Fibroblast of skin of right quadriceps (primary cell): ENCODE measurements at places on chromosomes 5 and 9.

- DNase-seq: no peak
Observed at GRCh38 chr5:111146053-111146452, 53.9 kb downstream of the WDR36 start.

DNA sequence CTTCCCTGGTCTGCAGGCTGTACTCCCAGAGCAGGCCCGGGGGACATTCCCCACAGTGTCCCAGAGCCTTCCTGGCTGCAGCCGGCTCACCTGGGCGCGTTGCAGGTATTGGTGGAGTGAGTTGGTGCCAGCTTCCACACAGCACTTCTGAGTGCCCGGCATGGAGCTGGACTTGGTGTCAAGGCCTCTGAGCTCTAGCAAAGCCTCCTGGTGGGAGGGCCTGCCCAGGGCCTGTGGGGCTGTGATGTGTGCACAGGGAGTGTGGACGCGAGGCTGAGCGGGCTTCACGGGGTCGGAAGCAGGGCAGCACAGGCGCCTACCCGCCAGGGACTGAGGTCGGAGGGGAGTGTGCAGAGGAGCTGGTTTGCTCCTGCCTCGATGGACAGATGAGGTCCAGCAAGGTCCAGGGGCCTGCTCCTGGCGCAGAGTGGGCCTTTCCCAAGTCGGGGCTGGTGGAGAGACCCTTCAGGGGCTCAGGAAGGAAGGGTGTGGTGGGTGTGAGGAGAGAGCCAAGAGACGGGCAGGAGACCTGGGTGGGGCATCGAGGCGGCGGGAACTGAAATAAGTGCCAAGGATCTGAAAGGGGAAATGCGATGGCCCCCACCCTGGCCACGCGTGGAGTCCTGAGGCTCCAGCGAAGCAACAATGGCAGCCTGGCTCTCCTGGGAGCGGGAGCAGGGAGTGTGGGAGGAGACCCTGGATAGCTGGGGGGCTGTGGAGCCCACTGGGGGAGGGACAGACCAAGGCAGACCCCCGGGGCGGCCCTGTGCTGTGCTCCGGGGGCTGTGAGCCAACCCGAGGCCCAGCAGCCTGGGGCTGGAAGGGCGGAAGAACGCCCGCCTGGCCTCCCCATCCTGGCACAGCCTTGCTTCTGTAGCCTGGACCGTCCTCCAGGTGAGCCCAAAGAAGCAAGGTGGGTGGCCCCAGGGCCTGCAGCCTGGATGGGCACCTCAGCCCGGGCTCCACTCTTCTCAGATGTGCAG is 78.4 kb downstream of the RXRA start:
- DNase-seq: no peak

GRCh38 chr9:130938652-130939404 is at the start of gene FIBCD1:
FIBCD1 (minus strand) TSS chr9:130939247; CDS start chr9:130938607, 640 bp downstream.
- DNase-seq: peak; percentile 23

- DNase-seq: no peak
Observed at GRCh38 chr9:71442937-71443336, 321.5 kb upstream of the TRPM3 start.

DNA sequence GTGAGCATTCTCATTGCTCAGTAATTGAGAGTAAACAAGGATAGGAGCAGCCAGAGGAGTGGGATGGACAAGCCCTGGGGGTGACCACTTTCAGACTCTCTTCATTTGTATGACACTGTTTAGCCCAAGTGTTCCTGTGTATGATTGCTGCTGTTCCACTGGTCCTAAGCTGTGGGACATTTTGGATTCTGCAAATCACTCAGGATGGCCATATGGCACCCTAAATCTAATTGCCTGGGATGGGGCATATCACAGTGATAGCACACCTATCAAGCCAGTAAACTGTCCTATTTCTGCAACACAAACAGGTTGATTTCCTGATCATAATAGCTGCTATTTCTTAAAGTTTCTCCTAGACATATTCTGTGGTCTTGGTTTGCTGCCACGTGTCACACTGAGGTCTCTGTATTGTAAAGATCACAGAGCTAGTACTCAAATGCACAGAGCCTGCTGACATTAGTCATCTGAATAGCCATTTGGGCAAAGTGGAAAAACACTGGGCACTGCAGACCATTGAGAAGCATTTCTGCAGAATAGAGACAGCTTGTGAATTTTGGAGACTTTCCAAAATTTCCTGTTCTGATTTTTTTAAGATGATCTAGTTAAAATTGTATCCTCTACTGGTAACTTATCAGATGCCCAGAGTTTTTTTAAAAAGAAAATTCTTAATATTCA is 320.2 kb downstream of the RFX3 start:
- no peak for DNase-seq

DNA sequence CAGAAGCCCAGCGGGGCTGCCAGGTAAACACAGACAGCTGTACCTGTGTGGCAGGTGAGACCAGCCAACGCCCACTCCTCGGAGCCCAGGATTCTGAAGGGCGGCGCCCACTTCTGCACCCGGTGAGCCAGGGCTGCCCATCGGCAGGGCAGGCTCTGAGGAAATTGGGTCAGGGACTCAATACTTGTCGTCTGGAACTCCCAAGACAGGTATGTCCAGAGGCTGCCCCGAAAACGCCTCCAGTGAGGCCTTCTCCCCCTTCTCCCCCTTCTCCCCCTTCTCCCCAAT is 19.8 kb downstream of the GLT6D1 start:
- no peak for DNase-seq

- DNase-seq: peak; percentile 57
Observed at GRCh38 chr9:111483439-111483857, 735 bp downstream of the ECPAS start.

DNA sequence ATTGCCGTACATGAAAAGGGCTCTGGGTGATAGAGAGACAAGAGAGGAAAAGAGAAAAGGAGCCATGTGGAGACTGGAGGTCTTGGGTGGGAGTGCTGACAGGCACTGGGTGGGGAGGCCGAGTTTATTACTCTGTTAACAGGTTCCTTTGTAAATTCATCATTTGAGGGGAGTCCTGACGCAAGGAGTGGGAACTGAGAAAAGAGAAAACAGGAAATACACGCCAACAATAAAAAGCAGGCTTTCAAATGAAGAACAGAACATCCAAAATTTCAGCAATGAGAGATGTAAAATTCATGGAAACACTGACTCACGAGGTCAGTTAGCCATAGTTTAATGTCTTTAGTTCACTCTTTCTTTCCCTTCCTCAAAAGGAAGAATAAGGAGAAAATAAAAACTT is 342.8 kb downstream of the TMEM167A start:
- DNase-seq: no peak

- peak; percentile 61 for DNase-seq
Observed at GRCh38 chr9:110344821-110345220, 7.2 kb upstream of the TXNDC8 start.

DNA sequence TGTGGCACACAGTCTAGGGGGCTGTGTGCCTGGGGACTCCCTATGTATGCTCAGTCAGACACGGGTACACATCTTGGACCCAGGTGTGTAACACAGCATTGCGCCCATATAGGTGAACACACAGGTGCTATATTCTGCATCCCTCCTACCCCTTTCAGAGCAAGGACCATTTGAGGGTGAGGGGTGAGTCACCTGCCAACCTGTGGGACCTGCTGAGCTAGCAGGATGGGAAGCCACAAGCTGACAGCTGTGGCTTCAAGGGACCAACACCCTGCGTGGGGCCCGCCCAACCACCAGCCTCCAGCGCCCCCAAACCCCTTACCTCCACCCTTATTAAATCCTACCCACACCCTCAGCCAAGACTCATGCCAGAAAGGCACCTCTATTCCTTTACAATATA is 14.6 kb upstream of the AQP7 start:
- DNase-seq: no peak

DNA sequence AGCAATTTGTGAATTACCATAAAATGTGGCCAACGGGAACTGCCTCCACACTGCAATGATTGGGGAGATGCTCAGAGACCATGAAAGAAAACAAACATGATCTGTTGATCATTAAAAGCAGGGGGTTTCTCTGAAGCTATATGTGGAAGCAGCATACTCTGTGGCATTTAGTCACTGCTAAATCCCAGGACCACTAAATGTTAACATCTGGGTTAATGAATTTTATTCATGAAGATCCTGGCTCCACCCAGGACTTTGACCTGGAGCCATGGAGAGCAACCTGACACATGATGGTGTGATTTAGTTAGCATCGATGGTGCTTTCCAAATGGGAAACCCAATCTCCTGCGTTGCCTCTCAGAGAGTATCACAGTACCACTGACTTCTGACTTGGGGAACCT is 497.8 kb downstream of the AGTPBP1 start:
- no peak for DNase-seq

DNA sequence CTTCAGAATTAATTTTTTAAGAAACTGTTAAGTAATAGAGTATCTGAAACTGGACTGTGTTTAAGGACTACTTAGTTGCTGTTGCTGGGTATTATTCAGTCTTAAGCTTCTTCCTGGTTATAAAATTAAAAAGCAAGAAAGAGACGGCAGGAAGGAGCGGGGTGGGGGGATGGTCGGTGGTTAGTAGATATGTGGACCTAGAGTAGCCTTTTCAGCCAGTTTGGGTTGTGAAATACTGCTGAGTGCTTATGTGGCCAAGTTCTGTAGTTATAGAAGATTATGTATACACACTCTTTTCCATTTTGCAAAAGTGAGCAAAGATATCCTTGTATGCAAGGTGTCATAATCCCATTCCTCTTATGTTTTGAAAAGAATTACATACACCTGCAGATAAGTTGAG is 28.5 kb downstream of the TRIO start:
- DNase-seq: peak; percentile 68
